ENCODE measurements at places on chromosomes 13 and 19.

GRCh38 chr19:31535691-31536460 is 186.6 kb upstream of the TSHZ3 start:
- DNase-seq: no peak

GRCh38 chr19:9836021-9836420 is 903 bp downstream of the PIN1 start:
- no peak for DNase-seq

DNA sequence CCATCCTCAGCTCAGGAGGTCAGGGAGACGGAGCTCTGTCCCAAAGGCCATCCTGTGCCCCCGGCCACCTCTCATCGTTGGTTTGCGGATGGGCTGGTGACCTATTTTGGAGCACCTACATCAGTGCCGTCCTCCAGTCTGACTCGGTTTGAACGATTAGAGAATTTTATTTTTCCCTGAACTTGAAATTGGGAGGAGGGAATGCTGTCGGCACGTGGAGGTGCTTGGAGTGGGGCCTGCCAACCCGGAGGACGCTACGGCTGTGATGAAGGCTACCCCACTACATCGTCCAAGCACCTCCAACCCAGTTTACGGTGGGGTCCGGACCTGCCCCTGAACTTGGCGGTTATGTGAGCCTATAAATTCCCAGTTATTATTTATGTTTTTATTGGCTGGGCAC is 3.0 kb upstream of the ZNF554 start:
- DNase-seq: no peak

DNA sequence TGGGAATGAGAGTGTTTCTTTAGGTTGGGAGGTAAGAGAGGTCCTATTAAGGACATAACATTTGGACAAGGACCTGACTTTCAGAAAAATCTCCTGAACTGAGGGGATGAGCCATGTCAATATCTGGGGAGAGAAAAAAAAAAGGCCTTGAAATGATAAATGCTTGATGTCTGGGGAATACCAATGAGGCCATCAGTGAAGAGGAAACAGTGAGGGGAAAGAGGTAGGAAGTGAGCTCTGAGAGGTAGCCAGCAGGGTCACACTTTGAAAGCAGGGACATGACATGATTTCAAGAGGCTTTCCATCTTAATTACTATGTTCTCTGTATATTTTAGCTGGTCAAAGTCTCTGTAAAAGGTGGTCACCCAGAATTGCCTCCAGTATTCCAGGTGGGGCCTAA is 9.9 kb upstream of the UBE2L5 start:
- DNase-seq: no peak

- no peak for DNase-seq
These were observed 333.4 kb downstream of the ITGBL1 start for GRCh38 chr13:101785858-101786257.

DNA sequence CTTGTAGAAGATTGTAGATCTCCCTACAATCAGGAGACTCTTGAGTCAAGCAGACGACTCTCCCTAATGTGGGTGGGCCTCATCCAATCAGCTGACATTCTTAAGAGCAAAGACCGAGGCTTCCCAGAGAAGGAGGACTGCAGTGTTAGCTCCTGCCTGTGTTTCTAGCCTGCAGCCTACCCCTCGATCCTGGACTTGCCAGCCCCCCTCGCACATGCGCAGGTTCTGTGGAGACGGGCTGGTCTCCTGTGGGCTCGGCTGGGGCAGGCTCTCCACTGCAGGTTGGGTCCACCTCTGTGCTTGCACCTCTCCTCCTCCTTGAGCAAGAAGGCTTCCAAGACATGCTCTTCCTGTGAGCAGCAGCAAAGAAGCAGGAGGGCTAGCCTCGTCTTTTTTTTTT is 185.2 kb upstream of the SOX1 start:
- no peak for DNase-seq

- no peak for DNase-seq
These were observed at the start of gene PLIN4 for GRCh38 chr19:4518345-4519171. PLIN4 (minus strand) TSS chr19:4518486; CDS start chr19:4518272, 214 bp downstream.

DNA sequence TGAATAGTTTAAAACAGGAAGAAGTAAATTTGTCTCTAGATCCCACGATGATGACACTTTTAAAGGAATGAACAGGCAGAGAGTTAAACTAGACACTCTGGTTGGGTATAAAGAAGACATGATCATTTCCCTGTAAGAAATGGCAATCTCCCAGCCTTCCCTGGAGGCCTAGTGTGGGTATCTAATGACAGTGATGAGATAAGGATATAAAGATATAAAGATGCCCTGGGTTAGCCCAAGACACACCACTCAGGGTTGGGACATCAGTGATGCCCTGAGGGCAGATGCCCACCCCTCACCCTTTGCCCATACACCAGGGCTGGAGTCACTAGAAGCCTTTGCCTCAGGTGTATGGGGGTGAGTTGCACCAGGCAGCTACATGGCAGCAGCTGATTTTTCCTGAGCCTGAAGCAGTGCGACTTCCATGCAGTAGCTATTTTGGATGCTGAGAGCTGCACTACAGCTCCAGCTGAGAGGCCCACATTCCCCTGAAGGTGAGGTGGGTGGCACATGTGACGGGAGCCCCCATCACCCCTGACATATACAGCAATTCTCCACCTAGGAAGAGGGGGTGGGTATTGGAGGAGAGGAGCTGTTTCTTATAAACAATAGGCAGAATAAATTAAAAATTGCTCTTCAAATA is 177.5 kb downstream of the NDFIP2 start:
- no peak for DNase-seq

- DNase-seq: no peak
These were observed 13.2 kb upstream of the CAMSAP3 start for GRCh38 chr19:7582446-7582845.

- no peak for DNase-seq
These were observed 470.8 kb downstream of the FGF9 start for GRCh38 chr13:22141716-22142115.

GRCh38 chr13:91154558-91155353 is 192.7 kb upstream of the MIR17HG start:
- DNase-seq: no peak

DNA sequence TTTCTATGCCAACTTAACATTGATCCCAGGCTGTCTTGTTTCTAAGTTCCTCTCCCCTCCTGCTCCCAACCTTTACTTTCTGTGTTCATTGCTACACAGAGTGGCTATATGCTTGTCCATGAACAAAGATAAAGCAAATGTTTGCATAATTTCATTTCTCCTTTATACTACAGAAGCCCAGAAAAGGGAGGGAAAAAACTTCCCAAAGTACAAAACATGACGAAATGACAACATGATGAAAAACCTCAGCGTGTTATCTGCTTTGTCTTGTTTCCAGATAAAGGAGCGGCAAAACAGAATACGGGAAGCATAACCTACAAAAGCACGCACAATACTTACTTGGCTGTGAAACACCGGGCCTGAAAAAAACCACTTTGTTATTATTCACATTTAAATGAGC is 336.8 kb downstream of the DNAJC15 start:
- no peak for DNase-seq

All from activated naive CD4-positive, alpha-beta T cell (primary cell).